ENCODE measurements at places on chromosomes 4 and X. TPM values are rescaled to one million over a fixed set of nuclear protein-coding genes. Genes with fewer than 3 reads are reported as not detected.

LIMCH1 gene
- 77.9 TPM for total RNA-seq

PAK3 gene
- total RNA-seq, result 3.5 TPM

GPC4 gene
- total RNA-seq, result 3.6 TPM

FREM3 gene
- not detected for total RNA-seq

XAGE3 gene
- total RNA-seq, result not detected

C4orf51 gene
- total RNA-seq, result not detected

FRG2 gene
- total RNA-seq, result not detected

CT55 gene
- total RNA-seq, result not detected

TRPC5OS gene
- not detected for total RNA-seq

GABRB1 gene
- not detected for total RNA-seq

PRICKLE3 gene
- total RNA-seq, result 3.0 TPM

BEND2 gene
- total RNA-seq, result not detected
